Natural killer cell (primary cell): ENCODE measurements at places on chromosomes 1 and 21.

DNA sequence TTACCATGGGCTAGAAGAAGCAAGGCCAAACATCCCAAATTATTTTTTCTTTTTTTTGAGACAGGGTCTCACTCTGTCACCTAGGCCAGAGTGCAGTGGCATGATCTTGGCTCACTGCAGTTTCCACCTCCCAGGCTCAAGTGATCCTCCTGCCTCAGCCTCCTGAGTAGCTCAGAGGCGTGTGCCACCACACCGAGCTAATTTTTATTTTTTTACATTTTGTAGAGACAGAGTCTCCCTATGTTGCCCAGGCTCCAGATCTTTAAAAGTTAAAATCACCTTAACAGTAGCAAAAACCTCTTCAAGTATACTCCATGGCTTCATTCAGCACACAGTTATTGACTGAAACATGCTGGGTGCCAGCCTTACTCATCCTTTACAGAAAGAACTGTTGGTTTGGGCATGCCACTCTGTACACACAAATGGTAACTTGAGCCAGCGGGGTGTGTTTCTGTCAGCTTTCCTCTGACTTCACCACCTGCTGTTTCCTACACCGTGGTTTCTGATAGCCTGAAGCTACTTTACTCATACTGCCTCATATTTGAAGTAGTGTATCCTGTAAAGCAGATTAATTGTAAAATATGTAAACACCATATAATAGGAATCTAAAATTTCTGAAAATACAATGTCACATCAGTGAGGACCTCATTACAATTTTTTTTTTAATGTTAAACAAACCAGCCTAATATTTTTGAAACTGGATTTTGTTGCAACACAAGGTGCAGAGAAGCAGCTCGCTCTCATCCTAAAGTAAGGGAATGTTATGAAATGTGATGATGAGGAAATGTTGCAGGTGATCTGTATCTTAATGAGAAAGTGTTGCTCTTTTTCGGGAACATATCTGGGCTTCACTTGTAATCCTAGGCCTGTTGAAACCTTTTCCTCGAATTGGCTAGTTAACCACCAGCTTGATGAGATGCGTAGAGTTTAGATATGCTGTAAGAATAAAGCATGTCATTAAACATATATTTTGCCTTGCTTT, 113.9 kb downstream of the ATP5PO start:
- H3K27ac ChIP-seq: no peak overlapping the region
- no peaks in the 10 kb centered on the region for H3K27me3 ChIP-seq
- DNase-seq: no peak
- H3K36me3 ChIP-seq: no peaks in the 10 kb centered on the region
- H3K4me1 ChIP-seq: no peaks in the 10 kb centered on the region

DNA sequence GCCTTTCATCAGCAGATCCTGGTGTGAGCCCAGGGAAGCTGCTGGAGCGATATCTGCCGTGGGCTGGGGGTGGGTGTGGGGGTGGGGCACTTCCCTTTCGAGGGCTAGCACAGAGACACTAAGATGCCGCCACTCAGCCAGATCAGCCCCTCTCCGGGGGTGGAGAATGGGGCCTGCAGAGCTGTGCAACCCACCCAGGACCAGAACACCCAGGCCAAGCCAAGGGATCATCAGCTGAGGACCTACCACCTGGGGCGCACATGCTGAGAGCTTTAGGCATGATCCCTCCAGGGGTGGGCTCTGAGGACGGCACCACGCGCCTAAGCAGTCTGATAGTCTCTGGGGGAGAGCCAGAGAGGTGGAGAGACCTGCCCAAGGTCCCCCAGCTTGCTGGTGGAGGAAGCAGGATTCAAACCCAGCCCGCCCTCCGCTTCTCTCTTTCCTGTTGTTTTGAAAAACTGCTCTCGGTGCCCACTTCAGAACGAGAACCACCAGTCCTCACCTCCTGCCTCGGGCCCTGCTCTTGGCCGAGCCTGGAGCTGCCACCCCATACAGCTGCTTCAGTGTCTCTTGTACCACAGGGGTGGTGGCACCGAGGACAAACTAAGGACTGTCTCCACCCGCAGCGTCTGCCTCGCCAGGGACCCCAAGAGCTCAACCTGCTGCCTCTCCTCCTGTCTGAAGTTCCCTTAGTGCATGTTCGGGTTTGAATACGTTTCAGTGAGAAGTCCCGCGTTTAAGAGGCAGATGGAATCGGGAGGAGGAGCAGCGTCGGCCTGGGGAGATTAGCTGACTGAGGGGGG, 39.7 kb upstream of the RUNX3 start:
- no peak overlapping the region for H3K27ac ChIP-seq
- no peaks in the 10 kb centered on the region for H3K27me3 ChIP-seq
- peaks cover 47% of the 10 kb centered on the region for H3K4me1 ChIP-seq
- H3K36me3 ChIP-seq: no peaks in the 10 kb centered on the region
- peak; percentile 44 for DNase-seq
- H3K4me3 ChIP-seq: no peak overlapping the region

DNA sequence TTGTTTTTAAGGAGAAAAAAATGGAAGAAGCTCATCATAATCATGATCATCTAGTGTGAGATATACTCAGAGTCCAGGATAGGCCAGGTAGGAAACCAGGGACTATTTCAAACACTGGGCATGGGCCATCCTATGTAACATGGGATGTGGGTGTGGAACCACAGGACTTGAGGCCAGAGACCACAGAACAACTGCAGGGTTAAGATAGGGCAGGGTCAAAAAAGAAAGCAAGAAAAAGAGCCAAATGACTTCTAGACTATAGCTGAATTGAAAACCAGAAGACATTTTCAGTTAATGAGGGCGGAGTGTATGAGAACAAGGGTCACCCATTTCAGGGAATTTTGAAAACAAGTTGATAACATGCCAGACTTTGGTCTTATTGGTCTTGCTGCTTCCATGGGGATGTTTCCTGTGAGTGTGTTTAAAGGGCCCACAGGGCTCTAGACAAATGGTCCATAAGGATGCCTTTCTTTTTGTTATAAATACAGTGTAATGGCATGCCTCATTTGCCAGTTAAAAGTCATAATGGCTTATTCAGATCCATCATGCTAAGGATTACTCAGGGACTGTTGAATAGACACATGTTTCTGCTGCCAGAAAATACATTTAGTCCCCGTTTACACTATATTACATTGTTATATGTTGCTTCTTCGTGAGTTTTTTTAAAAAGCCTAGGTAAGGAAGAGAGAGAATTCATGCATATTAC, 182.0 kb upstream of the C21orf91 start:
- no peak for DNase-seq
- no peaks in the 10 kb centered on the region for H3K27me3 ChIP-seq
- H3K36me3 ChIP-seq: no peaks in the 10 kb centered on the region
- no peak overlapping the region for H3K27ac ChIP-seq

- no peak overlapping the region for H3K27ac ChIP-seq
- H3K27me3 ChIP-seq: no peaks in the 10 kb centered on the region
- no peak for DNase-seq
- H3K4me3 ChIP-seq: no peak overlapping the region
Measured at GRCh38 chr1:101162736-101163735, 73.8 kb upstream of the S1PR1 start.

DNA sequence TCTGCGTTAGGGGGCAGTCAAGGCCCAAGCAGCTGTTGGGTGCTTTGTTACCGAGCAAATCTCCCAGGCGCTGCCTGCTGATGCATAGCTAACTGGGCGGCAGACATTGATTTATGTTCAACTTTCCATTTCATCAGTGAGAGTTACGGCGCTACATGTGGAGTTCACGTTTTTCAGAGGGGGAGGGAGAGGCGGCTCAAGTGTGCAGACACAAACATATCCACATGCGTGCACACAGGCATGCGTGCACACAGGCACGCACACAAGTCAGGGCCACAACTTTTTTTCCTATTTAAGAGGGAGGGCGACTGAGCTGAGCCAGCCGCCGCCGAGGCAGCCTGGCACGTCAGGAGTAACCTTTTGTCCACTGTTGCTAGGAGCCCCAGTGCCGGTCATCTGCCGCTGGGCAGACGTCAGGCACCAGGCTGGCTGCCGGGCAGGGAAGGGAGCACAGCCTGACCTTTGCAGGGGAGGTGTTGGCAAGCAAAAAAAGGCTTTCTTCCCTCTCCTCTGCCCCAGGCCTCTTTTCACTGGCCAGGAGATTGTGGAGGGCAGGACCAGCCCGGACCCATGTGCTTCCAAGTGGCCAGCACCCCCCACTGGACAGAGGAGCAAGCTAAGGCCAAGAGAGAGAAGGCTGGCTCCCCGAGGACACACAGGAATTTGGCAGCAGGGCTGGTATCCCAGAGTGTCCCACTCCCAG, 73.3 kb downstream of the MRPL37 start:
- H3K27ac ChIP-seq: no peak overlapping the region
- H3K4me1 ChIP-seq: peaks cover 14% of the 10 kb centered on the region
- H3K36me3 ChIP-seq: no peaks in the 10 kb centered on the region

DNA sequence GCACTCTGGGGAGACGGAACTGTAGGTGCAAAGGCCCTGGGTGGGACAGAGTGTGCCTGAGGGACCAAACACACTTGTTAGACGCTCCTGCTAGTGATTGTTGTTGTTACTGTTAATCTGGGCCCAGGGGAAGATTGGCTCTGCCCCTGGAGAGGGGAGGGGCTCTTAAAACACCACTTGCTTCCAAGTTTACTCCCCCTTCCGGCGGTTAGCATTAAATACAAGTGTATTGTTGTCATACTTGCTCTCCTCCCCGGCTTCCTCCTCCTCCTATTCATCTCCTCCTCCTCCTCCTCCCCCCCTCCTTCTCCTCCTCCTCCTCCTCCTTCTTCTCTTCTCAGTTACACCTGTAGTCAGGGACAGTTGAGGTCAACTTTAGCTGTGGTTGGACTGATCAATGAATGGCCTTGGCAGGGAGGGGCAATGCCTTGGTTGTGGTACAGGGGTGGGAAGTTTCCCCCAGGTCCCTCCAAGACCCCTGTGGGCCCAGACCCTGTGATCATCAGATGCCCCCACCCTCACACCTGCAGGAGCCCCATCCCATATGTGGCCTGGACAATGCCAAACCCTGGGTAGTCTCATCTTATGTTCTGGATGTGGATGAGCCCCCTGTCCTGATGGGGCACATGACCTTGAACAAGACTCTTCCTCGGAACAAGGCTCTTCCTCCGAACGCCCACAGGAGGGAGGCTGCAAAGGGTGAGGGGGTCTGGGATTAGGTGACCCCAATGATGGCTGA, 217.3 kb downstream of the PTPRU start:
- no peaks in the 10 kb centered on the region for H3K4me1 ChIP-seq
- no peak for DNase-seq
- no peak overlapping the region for H3K4me3 ChIP-seq
- H3K27ac ChIP-seq: no peak overlapping the region

GRCh38 chr1:6258675-6259074, 2.2 kb downstream of the GPR153 start:
- no peaks in the 10 kb centered on the region for H3K36me3 ChIP-seq
- no peak overlapping the region for H3K27ac ChIP-seq
- H3K4me3 ChIP-seq: no peak overlapping the region
- peaks cover 21% of the 10 kb centered on the region for H3K4me1 ChIP-seq
- no peak for DNase-seq
- peaks cover 2% of the 10 kb centered on the region for H3K27me3 ChIP-seq

DNA sequence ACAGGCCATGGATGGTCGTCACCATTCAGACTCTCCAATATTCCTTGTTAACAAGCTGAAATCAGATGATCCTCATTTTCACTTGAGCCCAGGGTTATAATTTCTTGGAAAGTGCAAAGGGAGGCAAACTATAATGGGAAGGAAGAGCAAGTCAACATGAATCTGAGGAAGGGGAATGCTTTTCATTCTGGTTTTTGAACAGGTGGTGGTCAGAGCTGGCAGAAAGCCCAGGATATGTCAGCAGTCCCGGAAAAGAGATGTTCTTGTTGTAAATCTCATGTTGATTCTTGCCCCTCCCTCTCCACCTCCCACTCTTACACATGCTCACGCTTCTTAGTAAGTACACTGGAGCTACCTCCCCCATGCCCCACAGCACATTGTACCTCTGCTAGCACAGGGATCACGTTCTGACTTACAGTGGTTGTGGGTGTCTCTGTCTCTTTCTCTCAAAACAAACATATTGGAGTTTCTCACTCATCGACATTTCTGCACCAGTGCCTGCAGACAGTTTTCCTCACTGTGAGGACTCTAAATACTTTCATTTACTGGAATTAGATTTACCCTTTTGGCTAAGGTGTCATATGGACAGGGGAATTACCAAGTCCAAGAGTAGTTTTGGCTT, 77.6 kb downstream of the XCL2 start:
- no peak for DNase-seq
- no peaks in the 10 kb centered on the region for H3K27me3 ChIP-seq
- no peaks in the 10 kb centered on the region for H3K36me3 ChIP-seq
- no peak overlapping the region for H3K4me3 ChIP-seq
- H3K27ac ChIP-seq: peak overlapping the region; percentile 52

DNA sequence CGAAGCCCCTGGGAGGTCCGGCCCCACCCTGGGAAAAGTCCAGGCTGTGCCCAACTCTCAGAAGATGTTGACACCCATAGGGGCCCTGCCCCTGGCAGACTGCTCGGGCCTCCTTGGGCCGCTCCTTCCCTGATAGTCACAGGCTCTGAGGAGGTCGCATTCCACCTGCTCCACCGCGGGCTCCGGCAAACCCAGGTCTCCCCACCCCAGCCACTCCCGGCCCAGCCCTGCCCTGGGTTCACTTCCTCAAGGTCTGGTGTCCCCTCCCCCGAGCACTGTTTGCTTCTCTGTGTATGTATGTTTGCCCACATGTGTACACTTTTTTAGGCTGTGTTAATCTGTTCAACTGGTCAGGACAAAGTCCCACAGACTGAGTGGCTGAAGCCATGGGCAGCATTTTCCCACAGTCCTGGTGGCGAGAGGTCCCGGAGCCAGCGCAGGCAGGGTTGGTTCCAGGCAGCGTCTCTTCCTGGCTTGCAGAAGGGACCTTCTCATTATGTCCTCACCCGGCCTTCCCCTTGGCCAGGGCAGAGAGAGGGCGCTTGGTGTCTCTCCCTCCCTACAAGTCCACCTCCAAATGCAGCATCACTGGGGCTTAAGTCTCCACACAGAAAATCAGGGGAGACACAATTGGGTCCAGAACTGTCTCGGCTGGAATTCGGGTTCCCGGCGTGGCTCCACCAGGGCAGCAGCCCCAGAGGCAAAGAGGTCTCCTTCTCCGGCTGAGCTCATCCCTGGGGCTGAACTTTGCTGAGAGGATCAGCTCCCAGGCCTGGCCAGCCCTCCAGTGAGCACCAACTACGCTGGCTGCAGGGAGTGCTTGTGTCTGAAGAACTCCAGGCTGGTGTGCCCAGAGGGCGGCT, 10.5 kb upstream of the PRXL2B start:
- no peak for DNase-seq
- H3K36me3 ChIP-seq: no peaks in the 10 kb centered on the region
- H3K27me3 ChIP-seq: no peaks in the 10 kb centered on the region
- peaks cover 49% of the 10 kb centered on the region for H3K4me1 ChIP-seq
- H3K27ac ChIP-seq: no peak overlapping the region
- no peak overlapping the region for H3K4me3 ChIP-seq

GRCh38 chr1:109306832-109307273, at the start of gene MYBPHL:
TSS of gene MYBPHL (minus strand) at chr1:109307011. CDS start at chr1:109306991, 20 bp downstream.
- no peaks in the 10 kb centered on the region for H3K36me3 ChIP-seq
- no peak for DNase-seq
- peaks cover 8% of the 10 kb centered on the region for H3K4me1 ChIP-seq
- no peaks in the 10 kb centered on the region for H3K27me3 ChIP-seq
